Psoas muscle (tissue), 8 donors: ENCODE measurements at places on chromosomes 6 and 20. TPM values are rescaled to one million over a fixed set of nuclear protein-coding genes. Genes with fewer than 3 reads are reported as not detected.

GRCh38 chr6:133645966-133646740 is 242.8 kb upstream of the TCF21 start:
- no peaks in the 10 kb centered on the region for H3K4me1 ChIP-seq
- no peak overlapping the region for H3K4me3 ChIP-seq
- no peak for DNase-seq
- no peak overlapping the region for H3K27ac ChIP-seq
- no peaks in the 10 kb centered on the region for H3K36me3 ChIP-seq

- no peak overlapping the region for H3K27ac ChIP-seq
- no peak for DNase-seq
- H3K27me3 ChIP-seq, result peaks cover 6% of the 10 kb centered on the region
- no peak overlapping the region for H3K4me3 ChIP-seq
- no peaks in the 10 kb centered on the region for H3K36me3 ChIP-seq
- H3K4me1 ChIP-seq, result no peaks in the 10 kb centered on the region
These were observed 158.6 kb upstream of the MLN start for GRCh38 chr6:33962246-33963027.

- H3K36me3 ChIP-seq, result no peaks in the 10 kb centered on the region
- DNase-seq, result no peak
- no peak overlapping the region for H3K27ac ChIP-seq
These were observed 8.5 kb upstream of the C6orf141 start for GRCh38 chr6:49541936-49542335.

- no peak overlapping the region for H3K4me3 ChIP-seq
- DNase-seq, result no peak
- no peak overlapping the region for H3K27ac ChIP-seq
- no peaks in the 10 kb centered on the region for H3K27me3 ChIP-seq
- H3K4me1 ChIP-seq, result no peaks in the 10 kb centered on the region
- no peaks in the 10 kb centered on the region for H3K36me3 ChIP-seq
These were observed 22.5 kb downstream of the ADGRB3 start for GRCh38 chr6:68657374-68658139.

DNA sequence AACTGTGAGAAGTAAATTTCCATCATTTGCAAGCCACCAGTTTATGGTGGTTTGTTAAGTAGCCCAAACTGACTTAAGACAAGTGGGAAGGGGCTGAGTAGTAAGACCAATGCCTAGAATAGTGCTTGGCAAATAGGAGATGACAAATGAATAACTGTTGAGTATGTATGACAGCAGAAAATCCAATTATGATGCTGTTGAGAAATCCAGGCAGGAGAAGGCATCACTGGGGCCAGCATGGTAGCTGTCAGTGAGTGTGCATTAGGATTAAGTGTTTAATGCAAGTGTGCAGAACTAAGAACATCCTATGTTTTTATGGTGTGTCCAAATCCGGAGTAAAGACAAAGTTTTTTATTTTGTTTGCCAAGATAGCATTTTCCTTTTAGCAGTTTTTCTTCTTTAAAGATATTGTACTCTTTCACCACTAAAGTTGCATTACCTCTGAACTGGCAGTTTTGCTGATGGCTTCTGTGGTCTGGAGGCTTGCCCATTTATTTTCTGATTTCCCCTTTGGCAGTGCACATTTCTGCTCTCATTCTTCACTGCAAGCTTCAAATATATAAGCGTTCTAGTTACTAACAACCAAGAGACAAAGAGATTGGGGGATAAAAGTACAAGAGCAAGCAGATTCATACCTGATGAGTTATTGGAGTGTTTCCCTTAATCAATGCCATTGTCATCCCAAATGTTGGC is 289.7 kb downstream of the KCNQ5 start:
- no peak overlapping the region for H3K4me3 ChIP-seq
- H3K4me1 ChIP-seq, result peaks cover 24% of the 10 kb centered on the region
- H3K36me3 ChIP-seq, result no peaks in the 10 kb centered on the region
- no peaks in the 10 kb centered on the region for H3K27me3 ChIP-seq

DNA sequence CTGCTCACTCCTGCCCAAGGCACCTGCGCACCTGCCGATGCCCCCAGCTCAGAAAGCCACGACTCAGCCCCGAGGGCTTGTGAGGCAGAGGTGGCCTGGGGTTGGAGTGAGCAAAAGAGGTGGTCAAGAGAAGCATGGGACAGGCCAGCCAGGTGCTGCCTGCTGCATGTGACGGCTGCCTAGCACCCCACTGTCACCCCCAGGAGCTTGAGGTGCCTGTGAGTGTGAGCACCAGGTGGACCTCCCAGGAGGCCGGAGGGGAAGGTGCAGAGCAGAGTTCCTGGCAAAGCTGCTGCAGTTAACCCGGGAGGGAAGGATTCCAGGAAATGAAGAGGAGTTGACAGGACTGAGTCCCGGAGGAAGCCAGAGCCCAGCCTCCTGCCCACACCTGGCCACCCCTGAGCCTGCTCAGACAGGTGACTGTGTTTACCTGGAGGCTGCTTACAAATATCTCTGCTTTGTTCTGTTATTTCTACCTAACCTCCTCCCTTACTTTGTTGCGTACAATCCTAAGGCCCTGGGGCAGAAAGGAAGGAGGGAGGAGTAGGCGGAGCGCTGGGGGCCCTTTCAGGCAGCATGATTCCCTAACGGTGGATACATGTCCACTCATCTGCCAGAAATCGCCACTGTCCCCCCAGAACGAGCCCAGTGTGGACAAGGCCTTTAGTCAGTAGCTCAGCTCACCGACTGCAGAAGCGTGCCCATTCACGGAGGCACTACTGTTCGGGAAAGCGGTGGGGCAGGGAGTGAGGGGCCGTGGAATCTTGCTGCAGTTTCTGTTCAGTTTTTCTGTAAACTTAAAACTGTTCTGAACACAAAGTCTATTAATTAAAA is 87.5 kb upstream of the MPC1 start:
- no peaks in the 10 kb centered on the region for H3K36me3 ChIP-seq
- no peak for DNase-seq
- H3K27me3 ChIP-seq, result no peaks in the 10 kb centered on the region
- H3K27ac ChIP-seq, result no peak overlapping the region
- H3K4me1 ChIP-seq, result no peaks in the 10 kb centered on the region
- H3K4me3 ChIP-seq, result no peak overlapping the region

- DNase-seq, result no peak
- H3K4me1 ChIP-seq, result no peaks in the 10 kb centered on the region
- no peaks in the 10 kb centered on the region for H3K36me3 ChIP-seq
- H3K27ac ChIP-seq, result no peak overlapping the region
- H3K4me3 ChIP-seq, result no peak overlapping the region
These were observed 159.8 kb upstream of the SYNDIG1 start for GRCh38 chr20:24309596-24309995.

Gene ZNF311
- not detected for total RNA-seq
